ENCODE measurements at places on chromosomes 2 and 18. TPM values are rescaled to one million over a fixed set of nuclear protein-coding genes. Genes with fewer than 3 reads are reported as not detected.

LONRF2 gene
- total RNA-seq, result 27.9 TPM

PSMA8 gene
- total RNA-seq, result not detected

SERPINB12 gene
- total RNA-seq, result not detected

PAX3 gene
- not detected for total RNA-seq

ATP6V1B1 gene
- not detected for total RNA-seq

RASGRP3 gene
- total RNA-seq, result 12.0 TPM

SNED1 gene
- 18.5 TPM for total RNA-seq

INHA gene
- total RNA-seq, result not detected

GRB14 gene
- 3.3 TPM for total RNA-seq

PAIP2B gene
- 12.9 TPM for total RNA-seq

COBLL1 gene
- 32.6 TPM for total RNA-seq

ETAA1 gene
- total RNA-seq, result 19.7 TPM

CXCR1 gene
- total RNA-seq, result 0.18 TPM

LRP1B gene
- 7.3 TPM for total RNA-seq

AGBL5 gene
- 16.0 TPM for total RNA-seq

PELI1 gene
- total RNA-seq, result 34.3 TPM

IL18R1 gene
- 1.3 TPM for total RNA-seq

POMC gene
- total RNA-seq, result 26.9 TPM

COPS9 gene
- 70.3 TPM for total RNA-seq

GAL3ST2 gene
- not detected for total RNA-seq

ALK gene
- not detected for total RNA-seq
